ENCODE measurements at places on chromosomes 5 and 9.

DNA sequence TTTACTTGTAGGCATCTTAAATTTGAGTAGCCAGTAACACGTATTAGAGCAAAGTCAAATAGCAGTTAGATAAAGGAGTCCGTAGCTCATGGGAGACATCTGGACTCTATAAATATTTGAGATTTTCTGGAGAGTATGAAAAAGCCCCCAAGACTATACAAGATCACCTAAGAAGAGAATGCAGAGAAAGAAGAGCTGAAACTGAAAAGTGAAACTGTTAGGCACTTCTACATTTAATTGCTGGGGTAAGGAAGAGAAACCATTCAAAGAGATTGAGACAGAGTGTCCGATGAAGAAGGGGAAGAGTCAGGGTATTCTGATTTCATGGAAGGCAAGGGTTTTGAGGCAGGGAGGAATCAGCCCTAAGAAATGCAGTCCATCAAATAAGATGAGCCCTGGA is 2372.1 kb downstream of the MAT2B start:
- no peak for DNase-seq

- DNase-seq = no peak
These were observed 305.2 kb downstream of the EFNA5 start for GRCh38 chr5:107365320-107366109.

- no peak for DNase-seq
These were observed 772 bp downstream of the DCAF10 start for GRCh38 chr9:37801287-37801850.

DNA sequence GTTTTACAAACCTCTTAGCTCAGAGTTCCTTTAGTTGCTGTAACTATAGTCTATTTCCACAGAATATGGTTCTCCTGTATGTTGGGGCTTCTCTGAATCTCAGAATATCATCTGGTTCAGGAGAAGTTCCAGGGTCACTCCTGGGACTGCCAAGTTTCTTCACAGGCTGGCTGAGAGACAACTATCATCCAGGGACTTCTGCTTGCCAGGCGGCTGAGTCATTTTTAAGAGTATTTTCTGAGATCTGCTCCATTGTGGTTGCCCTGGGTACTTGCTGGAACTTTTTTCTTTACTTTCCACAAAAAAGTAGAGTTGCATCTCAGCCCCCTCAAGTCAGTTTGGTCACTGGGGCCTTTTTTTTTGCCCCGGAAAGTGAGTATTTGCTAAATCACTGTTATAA is 566.5 kb downstream of the LRRC70 start:
- DNase-seq = no peak

DNA sequence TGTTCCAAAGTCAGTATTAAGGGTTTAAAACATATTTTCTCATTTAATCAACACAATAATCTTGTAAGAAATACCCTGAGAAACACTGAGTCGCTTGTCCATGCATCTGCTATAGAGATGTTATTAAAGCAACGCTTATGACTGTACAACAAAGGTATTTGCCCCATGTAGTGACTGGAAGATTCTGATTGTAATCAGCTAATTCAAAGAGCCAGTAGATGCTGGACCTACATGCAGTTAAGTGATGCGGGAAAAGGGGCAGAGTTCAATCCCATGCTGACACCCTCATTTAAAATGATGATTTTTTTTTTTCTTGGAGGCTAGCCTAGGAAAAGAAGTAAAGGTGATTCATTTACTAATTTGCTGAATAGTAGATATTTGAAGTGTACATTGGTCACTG is 149.3 kb upstream of the MTAP start:
- no peak for DNase-seq

DNA sequence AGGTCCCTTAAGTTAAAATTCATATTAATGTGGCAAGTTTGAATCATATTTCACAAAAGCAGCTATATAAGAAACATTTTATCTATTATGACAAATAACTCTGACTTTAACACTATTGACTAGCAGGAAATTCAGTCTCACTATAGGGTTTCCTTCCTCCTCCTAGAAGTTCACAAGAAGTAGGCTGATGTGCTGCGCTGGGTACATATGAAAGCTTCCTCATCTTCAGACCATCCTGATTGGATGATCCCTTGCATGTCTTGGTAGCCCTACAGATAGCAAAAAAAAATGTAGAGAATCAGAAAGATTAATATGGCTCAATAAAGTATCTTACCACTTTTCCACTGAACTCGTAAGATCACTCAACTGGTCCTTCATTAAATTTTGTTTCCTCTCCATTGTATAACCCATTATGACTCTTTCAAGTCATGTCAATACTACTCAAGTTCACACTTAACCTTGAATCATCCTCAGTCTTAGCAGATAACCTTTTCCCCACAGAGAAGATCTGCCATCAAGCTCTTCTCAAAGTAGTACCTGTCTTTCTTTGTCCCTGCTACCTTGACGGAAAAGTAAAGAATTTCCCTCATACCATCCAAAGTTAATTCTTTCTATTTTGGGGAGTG is 11.5 kb upstream of the PSIP1 start:
- no peak for DNase-seq

DNA sequence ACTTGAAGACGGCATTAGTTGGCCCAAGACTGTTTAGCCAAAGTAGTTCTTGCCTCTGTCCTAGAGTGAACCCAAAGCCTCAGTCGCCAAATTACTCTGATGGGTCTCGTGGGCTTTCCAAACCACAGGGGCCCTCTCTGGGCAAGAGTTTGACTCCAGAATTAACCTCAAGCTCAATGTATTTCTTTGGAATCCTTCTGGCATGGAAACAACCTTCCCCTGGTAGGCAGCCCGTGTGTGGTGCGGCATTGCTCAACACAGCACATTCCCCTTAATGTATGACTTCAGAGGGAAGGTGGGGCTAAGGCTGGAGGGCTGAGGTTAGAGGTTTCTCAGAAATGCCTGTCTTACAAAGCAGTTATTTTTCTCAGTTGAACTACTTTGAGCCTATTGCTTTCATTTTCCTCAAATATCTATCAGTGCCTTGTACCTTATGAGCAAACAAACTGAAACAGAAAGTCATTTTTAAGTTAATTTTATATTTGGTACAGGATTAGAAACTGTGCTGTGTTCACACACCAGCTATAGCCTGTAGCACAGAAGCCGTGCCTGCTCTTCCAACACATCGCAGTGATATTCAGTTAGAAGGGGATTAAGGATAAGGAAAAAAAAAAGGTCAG is 123.9 kb upstream of the HAPLN1 start:
- no peak for DNase-seq

DNA sequence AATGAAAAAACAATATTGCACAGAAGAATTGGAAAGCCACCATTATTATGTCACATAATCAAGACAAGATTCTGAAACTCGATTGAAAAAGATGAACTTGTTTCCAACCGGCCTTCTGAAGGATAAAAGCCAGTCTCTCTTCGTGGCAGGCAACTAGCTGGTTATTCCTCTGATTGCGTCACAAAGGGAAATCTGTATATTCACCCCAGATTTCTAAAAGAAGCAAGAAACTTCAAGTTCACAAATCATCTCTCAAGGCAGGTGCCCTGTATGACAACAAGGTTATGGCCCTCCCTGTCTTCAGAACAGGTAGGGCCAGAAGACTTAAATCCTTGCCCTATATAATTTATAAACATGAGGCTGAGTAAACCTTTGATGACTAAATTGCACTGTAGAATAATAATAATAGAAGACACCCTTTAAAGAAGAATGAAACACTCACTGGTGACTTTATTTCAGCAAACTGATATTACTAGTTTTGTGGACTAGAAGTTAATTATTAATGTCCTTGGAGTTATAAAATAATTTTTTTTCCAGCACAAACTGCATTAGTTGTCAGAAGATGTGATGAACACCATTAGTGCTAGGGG is 2.9 kb upstream of the KLF4 start:
- no peak for DNase-seq

- no peak for DNase-seq
These were observed 779 bp upstream of the CTNNA1 start for GRCh38 chr5:138752341-138752950.

DNA sequence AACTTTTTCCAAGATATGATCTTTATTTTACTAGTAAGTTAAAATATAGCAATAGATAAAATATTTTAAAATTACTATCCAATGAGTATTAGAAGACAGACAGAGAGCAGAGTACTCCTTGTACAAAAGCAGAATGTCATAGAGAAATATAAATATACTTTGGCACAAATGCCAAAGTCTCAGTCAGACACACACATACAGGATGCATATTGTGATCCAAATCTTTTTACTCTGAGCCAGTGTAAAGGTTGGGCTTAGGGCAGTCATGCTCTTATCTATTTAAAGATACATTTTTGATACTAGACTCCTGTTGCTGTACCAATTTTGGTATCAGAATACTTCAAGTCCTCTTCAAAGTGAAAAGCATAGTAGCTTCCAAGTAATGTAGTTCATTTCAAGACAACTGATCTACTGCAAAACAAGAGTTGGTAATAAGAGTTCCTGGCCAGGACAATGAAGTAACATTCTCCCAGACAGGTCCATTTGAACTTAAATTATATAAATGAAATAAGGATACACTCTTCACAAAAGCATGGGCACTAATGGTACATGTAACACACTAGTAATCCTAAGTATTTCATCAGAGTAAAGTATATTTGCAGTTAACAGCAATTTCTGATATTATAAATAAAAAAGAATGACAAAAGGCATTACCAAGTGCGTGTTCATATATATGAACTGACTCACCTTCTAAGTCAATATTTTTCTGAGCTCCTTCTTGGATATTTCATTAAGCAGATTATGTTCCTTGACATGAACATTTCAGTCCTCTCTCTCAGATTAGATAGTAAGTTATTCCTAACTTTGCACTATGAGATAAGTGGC is 10.5 kb downstream of the PFDN1 start:
- no peak for DNase-seq

DNA sequence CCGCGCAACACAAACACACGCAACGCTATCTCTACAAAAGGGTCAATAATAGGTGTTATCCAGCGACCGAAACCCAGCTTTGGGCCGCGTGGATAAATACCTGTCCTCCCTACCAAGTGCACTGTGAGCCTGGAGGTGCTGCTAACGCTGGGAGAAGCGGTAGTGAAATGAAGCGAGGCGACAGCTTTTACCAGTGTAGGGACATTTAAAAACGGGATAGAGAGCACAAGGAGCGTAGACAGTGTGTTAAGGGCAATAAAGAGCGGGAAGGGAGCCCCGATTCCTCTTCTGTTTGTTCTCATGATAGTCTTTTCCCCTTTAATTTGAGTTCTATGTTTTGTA is 421 bp upstream of the DEPDC1B start:
- no peak for DNase-seq

DNA sequence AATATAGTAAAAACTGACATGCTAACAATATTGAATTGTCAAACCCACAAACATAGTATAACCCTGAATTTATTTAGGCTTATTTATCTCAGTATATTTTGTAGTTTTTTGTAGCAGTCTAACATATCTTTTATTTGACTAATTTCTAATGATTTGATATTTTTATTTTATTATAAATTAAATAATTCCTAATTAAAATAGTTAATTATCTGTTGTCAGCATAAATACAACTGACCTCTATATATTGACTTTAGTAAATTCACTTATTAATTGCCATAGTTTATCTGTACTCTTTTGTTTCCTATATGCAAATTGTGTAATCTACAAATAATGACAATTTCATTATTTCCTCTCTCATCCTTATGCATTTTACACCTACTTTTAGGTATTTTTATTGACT is 215.1 kb upstream of the KIF2A start:
- DNase-seq = no peak

- no peak for DNase-seq
These were observed 118.5 kb downstream of the GPBP1 start for GRCh38 chr5:57292336-57292735.

GRCh38 chr5:157485811-157486210 is 25.8 kb downstream of the NIPAL4 start:
- no peak for DNase-seq

DNA sequence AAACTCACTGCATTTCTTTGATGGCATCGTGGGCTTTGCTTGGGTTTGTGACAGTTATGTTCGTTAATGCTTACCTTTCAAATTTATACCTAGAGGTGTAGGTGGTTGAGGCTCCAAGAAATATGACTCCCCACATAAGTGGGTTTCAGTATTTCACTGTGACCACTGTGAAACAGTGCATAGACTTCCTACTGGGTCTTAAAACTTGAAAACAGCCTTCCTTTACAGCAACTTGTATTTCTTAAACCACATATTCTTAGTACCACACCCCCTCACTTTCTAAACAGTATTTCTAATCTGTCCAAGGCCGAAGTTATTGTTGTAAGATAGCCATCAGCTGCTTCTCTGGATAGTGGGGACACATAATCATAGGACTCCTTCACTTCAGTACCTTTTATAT is 48.3 kb downstream of the TMEFF1 start:
- no peak for DNase-seq

GRCh38 chr5:36414869-36415282 is 113.2 kb upstream of the RANBP3L start:
- DNase-seq = no peak

DNA sequence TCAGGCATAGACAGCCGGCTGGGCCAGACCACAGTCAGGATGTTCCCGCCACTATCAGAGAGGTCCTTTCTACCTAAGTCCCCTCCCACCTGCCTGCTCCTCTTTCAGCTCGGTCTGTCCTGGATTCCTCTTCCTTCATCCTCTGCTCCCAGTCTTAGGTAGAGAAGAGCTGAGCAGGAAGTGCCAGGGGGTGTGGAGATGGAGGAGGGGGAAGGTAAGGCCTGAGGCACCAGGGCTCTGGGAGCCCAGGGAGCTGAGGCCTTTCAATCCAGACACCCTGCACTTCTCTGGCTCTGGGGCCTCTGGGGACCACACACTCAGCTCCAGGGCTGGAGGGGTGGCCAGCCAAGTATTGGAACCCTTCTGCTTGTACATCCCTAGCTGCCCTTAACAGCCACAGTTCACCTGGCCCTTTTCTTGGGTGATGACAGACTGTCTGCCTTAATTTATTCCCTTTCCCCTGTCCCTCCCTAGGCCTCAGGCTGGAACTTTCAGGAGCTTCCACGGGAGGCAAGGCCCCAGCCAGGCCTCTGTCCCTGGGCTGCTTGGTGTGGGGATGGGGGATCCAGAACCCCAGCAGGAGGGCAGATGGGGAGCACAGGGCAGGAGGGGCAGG is 15.6 kb downstream of the IRF1 start:
- no peak for DNase-seq

- no peak for DNase-seq
These were observed 155.3 kb downstream of the ADAMTS12 start for GRCh38 chr5:33736510-33736909.

DNA sequence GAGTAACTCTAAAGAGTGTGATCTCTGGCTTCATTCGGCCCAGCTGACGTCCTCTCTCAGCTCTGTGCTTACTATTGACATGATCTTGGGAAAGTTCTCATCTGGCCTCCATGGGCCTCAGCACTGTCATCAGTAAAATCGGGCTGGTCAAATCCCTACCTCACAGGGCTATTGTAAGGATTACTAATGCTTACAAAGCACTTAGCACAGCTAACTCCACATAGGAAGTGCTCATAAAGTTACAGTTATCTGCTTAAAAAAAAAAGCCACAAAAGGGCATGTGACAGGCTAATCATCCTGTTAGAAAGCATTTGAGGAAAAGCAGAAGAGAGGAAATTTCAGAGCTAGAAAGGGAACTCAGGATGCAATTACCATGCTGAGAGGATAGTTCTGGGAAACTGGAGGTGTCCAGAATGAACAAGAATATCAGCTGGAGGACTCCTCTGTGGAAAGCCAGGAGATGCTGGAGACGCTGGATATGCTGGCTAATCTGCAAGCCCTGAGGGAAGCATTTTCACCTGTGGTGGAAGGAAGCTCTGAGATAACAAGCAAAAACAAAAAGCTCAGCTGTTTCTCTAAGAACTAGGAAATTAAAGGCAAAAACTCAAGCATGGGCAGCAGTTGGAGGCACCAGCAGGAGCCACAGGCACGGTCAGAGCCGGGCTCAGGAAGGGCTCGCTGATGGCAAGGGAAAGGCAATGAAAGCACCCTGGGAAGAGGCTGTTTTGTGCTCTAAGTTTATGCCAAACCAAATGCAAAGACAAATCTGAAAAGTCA is 4.4 kb upstream of the BHMT start:
- DNase-seq = no peak
